ENCODE measurements at places on chromosomes 5 and 9.
A peak's percentile ranks its signal among the peaks of the same experiment; 100 is the strongest.

DNA sequence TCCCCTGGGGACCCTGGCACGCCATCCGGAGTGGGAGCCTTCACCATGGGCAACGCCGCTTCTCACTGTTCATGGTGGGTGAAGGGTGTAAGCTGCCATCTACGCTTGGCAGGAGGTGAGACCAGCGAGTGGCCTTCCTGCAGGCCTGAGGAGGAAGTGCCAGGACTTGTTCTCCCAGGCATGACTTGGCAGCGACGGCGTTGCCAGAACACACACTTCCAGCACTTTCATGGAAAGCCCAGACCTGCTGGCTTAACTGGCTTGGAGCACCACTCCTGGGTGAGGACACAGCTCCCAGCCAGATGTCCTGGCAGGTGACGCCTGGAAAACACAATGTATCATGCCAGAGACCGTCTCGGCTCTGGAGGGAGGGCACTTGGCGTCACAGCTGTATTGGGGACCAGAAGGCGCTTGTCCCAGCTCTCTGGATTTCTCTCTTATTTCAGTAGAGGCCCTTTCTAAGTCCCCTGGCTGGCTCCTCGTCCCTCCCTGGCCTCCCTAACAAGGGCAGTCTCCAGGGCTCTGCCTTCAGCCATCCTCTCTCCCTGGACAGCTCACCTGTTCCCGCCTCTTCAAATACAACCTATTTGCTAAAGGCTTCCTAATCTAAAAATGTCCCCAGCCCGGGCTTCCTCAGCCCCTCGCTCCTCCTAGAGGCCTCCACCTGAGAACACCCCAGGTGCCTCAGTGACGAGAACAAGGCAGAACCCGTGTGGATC lies 188.3 kb downstream of the OLFM1 start:
- DNase-seq, result no peak

DNA sequence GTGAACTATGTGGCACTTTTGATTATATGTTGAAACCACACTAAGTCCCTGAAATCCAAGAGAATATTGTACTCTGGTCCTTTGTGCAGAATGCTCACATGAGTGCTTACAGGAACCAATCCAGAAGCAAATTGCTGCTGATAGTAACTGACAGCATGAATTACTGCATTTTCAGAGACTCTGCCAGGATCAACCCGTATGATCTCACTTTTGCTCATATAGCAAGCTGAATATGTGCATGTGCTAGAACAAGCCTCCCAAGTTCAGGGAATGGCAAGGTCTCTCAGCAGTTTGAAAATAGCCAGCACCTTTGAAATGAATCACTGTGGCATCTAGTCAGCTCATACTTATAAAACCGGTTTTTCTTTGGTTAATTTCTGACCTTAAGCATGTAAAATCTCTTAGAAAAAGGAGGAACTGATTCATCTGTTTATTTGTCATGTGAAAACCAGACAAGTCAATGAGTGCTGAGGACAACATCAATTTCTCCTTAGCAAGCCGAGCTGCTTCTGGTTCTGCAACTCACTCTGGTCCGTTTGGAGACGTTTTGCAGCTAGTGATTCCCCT lies 215.7 kb upstream of the ELL2 start:
- peak; percentile 80 for DNase-seq

DNA sequence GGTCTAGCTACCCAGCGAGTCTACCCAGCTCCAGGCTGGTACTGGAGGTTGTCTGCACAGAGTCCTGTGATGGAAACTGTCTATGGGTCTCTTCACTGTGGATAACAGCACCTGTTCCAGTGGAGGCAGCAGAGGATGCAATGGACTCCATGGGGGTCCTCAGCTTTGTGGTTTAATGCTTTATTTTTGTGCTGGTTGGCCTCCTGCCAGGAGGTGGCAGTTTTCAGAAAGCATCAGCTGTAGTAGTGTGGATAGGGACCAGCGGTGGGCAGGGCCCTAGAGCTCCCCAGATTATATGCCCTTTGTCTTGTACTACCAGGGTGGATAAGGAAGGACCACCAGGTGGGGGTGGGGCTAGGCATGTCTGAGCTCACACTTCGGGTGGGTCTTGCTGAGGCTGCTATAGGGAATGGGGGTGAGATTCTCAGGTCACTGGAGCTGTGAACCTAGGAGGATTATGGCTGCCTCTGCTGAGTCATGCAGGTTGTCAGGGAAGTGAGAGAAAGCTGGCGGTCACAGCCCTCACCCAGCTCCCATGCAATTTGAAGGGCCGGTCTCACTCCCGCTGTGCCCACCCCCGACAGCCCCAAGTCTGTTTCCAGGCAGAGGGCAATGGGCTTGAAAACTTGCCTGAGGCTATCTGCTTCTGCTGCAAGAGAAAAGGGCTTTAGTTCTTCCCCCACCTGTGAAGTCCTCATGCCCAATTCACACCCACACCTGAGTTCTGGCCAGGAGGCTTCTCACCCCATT lies 397.1 kb downstream of the TLE1 start:
- DNase-seq, result no peak

- DNase-seq, result no peak
Observed at GRCh38 chr5:168347368-168348083, 56.1 kb downstream of the WWC1 start.

DNA sequence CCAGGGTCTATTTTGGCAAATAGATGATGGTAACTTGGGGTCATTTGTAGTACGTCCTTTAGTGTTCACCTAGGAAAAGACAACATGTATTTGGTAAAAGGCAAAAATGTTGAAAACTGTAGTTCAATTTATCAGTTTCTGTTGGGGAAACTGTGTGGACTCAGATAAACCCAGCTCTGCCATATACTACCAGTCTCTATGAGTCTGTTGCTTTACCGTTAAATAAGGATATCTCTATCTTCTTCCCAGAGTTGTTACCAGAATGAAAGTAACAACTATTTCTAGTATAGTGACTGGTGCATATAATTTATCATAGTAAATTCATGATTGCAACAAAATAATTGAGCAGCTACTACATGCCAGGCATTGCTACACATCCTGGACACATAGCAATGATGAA lies 3.8 kb upstream of the IQGAP2 start:
- no peak for DNase-seq

DNA sequence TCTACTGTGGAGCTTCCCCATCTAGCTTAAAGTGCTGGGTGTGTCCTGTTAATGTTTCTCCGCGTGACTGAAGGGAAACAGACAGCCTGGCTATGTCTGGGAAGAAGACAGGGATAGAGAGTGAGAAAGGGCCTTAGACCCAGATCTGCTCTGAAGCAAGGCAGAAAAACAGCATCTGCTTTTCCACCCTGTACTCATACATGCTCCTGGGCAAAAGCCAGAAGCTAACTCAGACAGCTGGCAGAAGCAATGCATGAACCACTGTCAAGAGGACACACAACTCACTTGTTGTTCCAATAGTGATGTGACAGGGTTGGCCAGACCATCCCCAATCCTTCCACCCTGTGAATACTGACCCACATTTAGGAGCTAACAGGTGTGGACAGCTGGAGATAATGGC lies 63.3 kb downstream of the DPYSL3 start:
- DNase-seq, result no peak

GRCh38 chr5:150523472-150524350 lies 15.8 kb downstream of the NDST1 start:
- peak; percentile 86 for DNase-seq

DNA sequence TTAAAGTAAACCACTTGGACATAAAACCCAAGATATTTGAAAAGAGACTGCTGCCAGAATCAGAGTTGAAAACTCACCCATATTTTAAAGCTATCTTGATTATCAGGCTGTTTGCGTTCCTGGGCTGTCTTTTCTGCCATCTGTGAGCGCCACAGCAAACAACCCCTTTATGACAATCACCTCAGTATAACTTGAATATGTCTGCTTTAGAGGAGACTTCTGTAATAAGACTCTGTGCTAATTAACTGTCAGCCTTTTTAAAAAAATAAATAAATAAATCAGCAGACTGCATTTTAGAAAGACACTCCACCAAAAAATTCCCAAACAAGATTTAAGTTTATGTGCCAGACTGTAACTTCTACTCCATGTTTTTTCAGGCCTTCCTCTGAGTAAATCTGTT lies 375.7 kb upstream of the CCNH start:
- DNase-seq, result no peak

All from cardiac fibroblast (primary cell).